ENCODE measurements at places on chromosomes 13 and 19.

- no peak for DNase-seq
Measured at GRCh38 chr19:39212375-39212742, 8.3 kb upstream of the SYCN start.

- DNase-seq: peak; percentile 39
Measured at GRCh38 chr13:19927117-19927748, 31.3 kb upstream of the ZMYM2 start.

DNA sequence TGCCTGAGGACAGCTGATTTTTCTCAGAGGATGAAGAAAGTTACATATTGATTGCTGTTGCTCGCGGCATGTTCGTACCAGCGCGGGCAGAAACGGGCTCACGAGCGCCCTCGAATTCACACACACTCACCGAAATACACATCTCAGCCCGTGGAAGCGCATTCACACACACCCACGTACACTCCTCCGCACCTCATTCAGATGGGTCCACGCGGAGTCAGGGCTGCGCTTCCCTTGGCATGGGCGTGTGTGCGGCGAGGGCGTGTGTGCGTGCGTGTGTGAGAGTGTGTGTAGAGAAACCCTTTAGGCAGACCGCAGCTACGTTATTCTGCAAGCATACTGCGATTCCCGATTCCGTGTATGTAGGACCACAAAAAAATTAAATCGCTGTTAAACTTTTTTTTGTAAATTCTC, 2.1 kb upstream of the PCDH17 start:
- DNase-seq: no peak

DNA sequence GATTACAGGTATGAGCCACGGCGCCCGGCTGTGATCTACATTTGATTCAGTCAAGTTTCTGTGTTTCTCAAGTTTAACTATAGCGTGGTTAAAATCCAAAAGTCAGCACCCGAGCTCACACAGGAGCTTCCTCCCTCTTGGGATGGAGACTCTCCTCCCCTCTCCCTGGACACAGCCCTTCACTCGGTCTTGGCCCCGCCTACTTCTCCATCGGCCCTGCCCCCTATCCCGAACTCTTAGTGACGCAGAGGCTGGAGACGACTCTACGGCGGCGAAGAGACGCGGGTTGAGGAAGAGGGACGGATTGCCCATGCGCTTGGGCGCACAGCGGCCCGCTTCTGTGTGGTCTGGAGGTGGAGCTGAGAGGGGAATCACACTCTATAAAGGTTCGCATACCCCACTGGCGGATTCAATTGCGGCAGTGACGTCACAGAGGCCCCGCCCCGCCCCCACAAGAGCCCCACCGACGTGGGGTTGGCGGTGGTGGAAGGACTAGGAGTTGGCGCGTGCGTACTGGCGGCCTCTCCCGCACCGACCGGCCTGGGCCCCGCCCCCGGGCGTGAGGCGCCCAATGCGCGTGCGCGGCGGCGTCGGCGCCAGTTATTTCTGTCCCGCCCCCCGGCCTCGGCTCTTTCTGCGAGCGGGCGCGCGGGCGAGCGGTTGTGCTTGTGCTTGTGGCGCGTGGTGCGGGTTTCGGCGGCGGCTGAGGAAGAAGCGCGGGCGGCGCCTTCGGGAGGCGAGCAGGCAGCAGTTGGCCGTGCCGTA, at the start of gene TRIM28:
Gene TRIM28, plus strand, starts transcription at position 239 of the 765 bp plus-strand sequence. CDS start 694 bp downstream, outside the sequence.
- DNase-seq: peak; percentile 99

DNA sequence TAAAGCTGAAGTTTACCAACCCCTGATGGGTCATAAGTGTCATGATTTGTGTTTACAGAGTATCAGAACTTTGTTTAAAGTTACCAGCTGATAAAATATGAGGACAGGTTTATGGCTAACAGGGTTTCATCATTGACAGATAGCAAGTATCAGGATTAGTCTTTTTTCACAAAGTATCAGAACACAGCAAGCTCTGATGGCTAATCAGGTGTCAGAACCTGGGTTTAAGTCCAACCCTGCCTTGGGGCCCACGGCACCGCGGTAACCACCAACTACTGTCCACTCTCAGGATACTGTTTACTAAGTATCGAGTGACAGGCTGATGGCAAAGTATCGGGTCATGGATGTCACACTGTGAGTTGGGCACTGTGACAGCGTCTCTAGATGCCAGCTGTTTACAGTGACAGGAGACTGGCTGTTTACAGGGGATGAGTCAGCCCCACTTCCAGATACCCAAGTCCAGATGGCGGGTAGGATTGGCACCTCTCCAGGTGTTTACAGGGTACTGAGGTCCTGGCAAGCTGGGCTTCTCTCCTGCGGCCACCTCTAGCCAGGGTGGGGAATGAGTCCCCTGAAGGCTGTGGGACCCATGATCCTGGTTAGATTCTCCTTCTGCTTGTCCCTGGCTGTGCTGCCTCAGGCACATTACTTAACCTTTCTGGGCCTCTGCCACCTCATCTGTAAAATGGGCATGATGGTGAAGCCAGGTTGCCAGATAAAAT, 21.8 kb downstream of the ARRDC2 start:
- DNase-seq: peak; percentile 82

- DNase-seq: peak; percentile 22
Measured at GRCh38 chr19:41376241-41376997, at the start of gene TMEM91. Gene TMEM91 (plus strand): TSS chr19:41376533. CDS start chr19:41378310, 1,777 bp downstream.

DNA sequence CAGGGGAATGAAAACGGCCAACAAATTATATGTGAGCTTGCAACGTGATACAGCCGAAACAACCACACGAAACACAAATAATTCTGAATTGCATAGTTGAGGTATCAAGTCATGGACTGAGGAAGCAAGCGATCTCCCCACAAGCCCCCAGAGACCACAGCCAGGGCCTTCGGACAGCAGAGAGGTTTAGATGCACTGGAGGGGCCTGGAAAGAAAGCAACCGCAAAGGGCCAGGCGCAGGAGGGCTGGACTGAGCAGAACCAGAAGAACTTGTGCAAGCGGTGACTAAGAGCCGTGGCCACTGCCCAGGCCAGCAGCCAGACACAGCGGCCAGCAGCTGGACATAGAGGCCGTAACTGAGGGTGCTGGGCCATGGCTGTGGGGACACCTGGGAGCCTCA, 131.4 kb downstream of the TNFRSF19 start:
- DNase-seq: peak; percentile 34

- DNase-seq: no peak
Measured at GRCh38 chr13:98803921-98804320, 51.4 kb upstream of the SLC15A1 start.

- DNase-seq: no peak
Measured at GRCh38 chr13:109780845-109781383, 5.5 kb downstream of the IRS2 start.

GRCh38 chr13:100510208-100510957, 78.2 kb downstream of the GGACT start:
- DNase-seq: no peak

GRCh38 chr19:53195265-53195903, 2.2 kb upstream of the ZNF665 start:
- peak; percentile 83 for DNase-seq

GRCh38 chr13:47859165-47859564, 141.9 kb downstream of the SUCLA2 start:
- no peak for DNase-seq

DNA sequence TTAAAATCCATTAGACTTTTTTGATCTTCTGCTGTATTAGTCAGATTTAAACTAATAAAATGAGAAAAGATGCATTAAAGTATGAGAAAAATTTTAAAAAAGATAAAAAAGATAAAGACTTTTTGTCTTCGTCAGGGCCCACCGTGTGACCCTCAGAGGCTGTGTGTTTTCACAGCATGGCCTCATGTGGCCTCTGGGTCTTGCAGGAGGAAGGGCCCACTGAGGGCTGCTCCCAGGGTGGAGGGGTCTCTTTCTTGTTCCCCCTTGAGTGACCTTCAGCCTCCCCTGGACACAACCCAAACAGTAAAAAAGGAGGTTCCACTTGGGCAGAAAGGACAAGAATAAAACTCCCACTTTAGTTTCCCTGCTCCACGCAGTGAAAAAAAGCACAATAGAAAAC, 57.1 kb upstream of the RANBP3 start:
- DNase-seq: no peak

DNA sequence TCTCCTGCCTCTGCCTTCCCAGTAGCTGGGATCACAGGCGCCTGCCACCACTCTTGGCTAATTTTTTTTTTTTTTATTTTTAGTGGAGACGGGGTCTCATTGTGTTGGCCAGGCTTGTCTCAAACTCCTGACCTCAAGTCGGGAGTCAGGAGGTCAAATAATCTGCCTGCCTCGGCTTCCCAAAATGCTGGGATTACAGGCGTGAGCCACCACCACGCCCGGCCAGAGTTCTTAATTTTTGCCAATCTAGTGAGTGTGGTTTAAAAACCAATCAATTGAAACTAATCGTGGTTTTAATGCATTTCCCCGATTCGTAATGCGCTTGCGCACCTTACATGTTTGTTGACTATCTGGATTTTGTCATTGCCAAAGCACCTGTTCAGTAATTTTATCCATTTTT, 37.0 kb downstream of the SKA3 start:
- no peak for DNase-seq

- no peak for DNase-seq
Measured at GRCh38 chr13:24365191-24365590, 55.8 kb downstream of the C1QTNF9 start.

DNA sequence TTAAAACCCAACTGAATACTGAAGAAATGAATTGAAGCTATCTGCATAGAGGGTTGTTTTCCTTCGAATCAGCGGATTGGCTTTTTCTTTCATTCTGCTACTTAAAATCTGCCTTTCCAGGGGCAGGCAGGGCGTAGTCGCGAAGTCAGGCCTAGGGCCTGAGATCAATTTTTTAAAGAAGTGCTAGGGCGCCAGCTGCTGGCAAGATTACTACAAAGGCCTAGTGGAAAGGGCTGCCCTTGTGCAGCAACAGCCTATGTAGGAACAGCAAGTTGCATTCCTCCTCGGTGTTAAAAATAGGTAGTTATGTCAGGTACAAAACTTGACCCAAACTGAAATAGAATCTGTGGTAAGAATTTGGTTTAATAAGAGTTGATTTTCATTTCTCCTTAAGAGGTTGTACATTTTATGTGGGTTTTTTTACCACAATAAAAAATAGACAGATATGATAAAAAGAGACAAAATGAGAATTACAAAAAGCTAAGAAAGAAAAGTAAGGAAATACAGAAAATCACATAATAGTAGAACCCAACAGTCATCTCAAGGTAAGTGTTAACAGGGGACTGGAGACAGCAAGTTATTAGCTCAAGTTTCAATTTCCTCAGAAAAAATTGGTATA, 9.5 kb upstream of the URAD start:
- peak; percentile 15 for DNase-seq

DNA sequence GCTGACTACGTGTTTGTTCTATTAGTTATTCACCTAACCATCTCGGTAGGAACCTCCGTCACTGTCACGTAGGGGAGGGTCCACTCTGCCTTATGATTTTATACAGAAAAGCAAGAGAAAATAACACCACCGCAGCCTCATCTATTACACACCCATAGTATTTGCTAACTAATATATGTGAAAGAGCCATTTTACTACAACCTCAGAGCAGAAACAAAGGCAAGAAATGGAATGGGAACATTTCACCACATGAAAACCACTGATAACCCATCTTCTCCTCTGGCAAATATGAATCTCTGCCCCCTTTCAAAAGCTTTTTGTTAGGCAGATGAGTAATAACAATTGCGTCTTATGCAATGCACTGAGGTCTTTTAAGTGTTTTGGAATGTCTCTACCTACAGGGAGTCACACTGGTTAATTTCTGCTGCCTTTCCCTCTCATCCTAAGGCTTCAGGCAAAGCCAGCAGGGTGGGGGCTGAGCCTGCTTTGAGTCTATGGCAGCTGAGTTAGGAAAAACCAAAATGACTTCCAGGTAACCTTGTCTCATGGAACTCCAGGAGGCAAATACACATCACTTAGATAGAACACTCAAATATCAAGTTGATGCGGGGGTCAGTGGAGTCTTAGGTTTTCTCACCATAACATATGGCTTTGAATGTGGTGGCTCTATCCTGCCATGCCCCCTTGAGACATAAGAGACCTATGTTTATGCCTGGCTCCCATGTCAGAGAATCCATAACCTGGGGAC, 15.0 kb downstream of the TSHZ3 start:
- DNase-seq: peak; percentile 65

GRCh38 chr13:51328488-51328887, 11.0 kb upstream of the SERPINE3 start:
- DNase-seq: no peak

DNA sequence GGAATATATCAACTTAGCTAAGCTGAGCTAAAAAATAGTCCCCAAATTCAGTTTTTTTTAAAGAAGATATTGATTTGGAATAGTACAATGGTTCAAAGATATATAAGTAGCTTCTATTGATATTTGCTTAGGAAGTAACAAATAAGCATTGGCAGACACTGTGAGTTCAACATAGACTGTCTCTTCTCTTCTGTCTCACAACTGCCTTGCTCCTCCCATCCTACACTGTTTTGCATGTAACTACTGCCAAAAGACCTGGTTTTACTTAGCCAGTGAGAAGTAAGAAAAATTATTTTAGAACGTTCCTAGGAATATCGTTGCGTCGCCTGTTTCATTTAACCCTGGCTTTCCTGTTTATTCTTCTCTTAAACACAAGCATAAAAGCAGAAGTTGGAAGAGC, 859.0 kb upstream of the SPRY2 start:
- no peak for DNase-seq

DNA sequence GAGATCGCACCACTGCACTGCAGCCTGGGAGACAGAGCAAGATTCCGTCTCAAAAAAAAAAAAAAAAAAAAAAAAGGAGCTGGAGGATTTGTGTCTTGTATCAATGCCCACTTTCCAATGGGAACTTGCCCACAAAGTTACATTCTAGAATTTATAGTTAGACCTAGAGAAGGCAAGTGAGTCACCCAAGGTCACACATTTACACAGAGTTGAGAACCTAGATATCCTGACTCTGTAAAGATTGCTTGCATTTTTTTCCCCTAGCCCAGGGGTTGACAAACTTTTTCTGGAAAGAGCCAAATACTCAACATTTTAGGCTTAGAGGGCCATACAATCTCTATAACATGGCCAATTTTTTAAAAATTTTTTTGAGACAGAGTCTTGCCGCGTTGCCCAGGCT, 7.7 kb upstream of the BRD4 start:
- no peak for DNase-seq

GRCh38 chr13:43196750-43197370, 173.5 kb downstream of the DNAJC15 start:
- peak; percentile 7 for DNase-seq

DNA sequence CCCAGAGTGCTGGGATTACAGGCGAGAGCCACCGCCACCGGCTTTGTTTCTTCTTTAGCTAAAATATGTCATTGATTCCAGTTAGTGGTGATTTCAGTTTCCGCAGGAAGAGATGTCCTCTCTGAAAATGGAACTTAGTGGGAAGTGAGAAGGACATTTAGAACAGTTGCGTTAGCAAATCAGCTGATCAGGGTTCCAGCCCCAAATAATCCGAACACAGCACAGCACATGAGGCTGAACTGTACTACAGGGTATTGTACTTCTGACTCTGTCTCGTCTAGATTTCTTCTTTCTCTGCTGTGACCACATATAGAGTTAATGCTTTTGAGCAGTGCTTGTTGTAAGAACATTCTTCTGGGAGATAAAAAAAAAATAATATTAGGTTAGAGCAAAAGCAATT, 314.4 kb downstream of the MYO16 start:
- DNase-seq: no peak

DNA sequence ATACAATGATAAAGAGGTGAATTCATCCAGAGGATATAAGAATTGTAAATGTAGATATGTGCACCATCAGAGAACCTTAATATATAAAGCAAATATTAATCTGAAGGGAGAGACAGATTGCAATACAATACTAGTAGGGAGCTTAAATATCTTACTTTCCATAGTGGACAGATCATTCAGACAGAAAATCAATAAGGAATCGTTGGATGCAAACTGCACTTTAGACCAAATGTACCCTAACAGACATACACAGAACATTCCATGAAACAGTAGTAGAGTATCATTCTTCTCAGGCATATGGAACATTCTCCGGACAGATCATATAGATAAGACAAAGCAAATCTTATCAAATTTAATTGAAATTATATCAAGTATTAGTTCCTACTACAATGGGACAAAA, 35.0 kb upstream of the ZNF766 start:
- DNase-seq: no peak
